ENCODE measurements at places on chromosomes 12 and 14.

- no peak for DNase-seq
These were observed 1.7 kb downstream of the TUBA1A start for GRCh38 chr12:49187184-49187583.

- DNase-seq = no peak
These were observed 9.5 kb downstream of the TRAF3 start for GRCh38 chr14:102786768-102787167.

GRCh38 chr14:64654246-64654900 lies 49.9 kb upstream of the PLEKHG3 start:
- DNase-seq = no peak

DNA sequence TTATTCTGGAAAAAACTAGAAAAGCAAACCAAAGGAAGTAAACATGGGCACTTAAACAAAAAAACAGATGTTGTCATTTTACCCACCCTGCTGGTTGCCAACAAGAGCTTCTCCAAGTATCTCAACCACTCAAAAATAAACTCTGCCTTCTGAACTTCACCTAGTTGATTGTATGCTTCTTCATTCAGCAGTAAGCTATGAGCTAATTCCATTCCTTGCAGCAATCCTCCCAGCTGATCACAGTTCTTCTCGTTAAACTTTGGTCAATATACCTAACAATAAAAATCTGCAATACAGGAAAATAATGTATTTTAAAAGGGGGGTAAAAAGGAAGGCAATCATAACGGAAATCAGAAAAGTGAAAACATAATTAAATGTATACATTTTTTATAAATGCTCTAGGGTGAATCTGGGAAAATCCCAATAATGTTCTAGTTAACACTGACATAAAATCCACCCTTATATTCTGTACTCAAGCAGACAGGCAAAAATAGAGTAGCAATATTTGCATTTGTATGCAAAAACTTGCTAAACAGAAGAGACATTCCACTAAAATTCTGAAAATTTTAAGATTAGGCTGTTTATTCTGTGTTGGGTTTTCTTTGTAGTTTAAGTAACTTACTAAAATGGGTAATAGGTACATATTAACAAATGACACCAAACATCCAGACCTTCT lies 17.4 kb downstream of the HEATR5A start:
- DNase-seq = no peak

GRCh38 chr14:57066463-57066862 lies 202.2 kb downstream of the EXOC5 start:
- no peak for DNase-seq

GRCh38 chr14:76876076-76876475 lies 49.9 kb downstream of the LRRC74A start:
- DNase-seq = peak; percentile 40

DNA sequence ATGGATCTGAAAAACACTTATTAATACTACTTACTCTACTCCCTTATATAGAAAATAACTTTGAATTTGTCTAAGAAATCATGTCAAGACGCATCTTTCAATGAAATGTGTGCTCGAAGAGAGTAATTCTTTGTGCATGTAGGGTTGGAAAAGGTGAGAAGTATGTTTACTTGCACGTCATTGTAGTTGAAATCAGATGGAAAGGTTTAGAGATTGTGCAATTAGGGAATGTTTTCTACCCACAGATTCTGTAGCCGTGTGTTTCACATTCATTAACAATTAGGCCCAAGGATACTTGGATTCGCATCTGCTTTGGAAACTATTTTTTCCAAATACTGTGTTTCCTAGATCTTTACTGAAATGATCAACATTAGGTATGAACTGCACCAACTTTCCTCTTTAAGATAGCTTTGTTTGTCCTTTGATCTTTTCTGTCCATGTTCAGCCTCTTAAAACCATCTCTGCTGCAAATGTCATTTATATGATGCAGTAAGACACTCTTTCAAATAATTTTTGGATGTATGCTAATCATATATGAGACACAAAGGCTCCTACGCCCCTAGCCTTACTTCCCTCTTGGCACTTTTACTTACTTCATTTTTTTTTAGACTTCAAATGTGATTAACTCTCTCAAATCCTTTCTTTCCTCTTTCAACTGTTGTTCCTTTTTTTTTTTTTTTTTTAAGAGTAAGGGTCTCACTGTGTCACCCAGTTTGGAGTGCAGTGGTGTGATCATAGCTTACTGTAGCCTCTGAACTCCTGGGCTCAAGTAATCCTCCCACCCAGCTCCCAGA lies 58.0 kb upstream of the PSMA6 start:
- DNase-seq = no peak

DNA sequence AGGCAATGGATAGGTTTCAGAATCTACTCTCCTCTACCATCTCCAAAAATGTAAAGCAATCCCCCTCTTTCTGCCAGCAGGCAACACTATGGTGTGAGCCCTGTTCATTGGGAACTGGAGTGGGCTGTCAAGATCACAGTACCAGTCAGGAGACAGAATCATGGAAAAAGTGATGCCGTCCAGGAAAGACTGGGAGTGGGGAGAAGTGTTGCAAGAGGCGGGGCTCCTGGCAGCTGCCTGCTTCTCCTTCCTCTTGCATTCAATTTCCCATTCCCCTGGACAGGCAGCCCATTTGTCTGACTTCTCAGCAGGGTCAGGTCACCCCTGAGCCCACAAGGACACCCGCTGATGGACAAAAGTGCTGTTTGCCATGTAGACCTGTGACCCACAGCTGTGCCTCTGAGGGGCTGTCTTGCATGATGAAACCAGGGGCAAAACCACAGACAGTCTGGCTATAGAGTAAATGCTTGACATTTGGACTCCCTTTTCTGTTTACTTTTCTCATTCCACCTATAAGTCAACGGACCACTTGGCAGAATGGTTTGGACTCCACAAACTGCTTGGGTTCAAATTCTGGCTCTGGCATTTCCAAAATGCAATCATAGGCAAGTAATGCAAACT lies 30.1 kb upstream of the RPH3A start:
- DNase-seq = no peak

DNA sequence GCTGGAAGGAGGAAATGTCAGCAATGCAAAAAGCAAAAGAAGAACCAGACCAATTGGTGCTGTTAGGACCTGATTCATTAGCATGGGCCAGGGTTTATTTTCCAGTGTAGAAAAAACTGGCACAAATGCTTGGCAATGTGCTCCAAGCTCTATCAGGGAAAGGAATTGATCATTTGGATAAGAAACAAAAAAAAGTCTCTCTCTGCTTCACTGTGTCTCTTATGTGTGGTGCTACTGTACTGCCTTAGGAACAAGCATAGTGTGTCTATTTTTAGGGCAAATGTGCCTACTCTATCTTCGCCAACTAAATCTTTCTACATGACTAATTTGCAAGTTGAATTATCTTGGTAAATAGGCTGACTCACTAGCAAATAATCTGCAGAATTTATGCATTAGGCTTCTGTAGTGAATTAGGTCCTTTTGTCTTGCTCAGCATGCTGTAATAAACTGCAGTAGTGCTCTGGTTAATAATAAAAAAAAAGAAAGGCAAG lies 236.7 kb downstream of the MDGA2 start:
- no peak for DNase-seq

DNA sequence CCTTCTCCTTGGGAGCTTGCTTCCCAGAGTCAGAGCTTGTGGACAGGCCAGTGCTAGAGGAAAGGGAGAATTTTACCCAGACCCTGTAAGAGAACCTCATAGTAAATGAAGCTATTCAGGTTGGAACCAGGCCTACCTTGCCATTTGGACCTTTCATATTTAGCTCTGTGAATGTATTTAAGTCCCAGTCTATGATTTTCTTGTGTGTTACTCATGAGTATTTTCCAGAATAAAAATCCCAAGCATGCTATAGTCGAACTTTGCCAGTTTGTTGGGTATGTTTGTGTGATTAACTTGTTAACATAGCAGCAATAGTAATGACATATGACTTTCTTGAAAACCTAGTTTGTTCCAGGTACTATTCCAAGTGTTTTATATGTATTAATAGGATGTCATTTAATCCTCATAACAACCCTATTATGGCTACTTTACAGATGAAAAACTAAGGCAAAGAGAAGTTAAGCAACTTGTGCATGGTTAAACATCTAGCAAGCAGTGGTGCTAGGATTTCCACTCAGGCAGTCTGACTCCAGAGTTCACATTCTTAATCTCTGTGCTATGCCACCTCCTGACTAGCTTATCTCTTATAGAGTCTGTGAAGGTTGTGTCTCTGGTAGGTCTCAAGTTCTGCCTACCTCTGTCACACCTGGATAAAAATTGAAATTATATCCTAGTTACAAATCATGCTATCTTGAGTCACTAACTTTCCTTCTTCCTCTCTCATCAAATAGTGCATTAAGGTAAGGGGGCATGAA lies 47.9 kb upstream of the GARIN2 start:
- DNase-seq = no peak

DNA sequence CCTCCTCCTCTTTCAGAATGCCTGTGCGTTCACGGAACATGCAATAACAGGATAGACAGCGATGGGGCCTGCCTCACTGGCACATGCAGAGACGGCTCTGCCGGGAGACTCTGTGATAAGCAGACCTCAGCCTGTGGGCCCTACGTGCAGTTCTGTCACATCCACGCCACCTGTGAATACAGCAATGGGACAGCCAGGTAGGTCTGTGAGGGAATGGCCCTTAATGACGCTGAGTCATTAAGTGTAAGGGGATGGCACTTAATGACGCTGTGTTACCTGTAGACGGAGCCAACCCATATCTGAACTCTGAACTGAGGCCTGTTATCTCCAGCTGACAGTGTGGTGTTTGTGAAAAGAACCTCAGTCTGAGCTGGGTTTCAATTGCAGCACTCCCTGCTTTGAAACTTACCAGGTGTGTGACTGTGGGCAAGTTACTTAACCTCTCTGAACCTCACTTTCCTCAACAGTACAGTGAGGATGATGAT lies 86.9 kb downstream of the STAB2 start:
- DNase-seq = no peak

- DNase-seq = peak; percentile 75
These were observed 12.1 kb upstream of the ESPL1 start for GRCh38 chr12:53255996-53256395.

- DNase-seq = no peak
These were observed 1.3 kb upstream of the DTX3 start for GRCh38 chr12:57603324-57603723.

DNA sequence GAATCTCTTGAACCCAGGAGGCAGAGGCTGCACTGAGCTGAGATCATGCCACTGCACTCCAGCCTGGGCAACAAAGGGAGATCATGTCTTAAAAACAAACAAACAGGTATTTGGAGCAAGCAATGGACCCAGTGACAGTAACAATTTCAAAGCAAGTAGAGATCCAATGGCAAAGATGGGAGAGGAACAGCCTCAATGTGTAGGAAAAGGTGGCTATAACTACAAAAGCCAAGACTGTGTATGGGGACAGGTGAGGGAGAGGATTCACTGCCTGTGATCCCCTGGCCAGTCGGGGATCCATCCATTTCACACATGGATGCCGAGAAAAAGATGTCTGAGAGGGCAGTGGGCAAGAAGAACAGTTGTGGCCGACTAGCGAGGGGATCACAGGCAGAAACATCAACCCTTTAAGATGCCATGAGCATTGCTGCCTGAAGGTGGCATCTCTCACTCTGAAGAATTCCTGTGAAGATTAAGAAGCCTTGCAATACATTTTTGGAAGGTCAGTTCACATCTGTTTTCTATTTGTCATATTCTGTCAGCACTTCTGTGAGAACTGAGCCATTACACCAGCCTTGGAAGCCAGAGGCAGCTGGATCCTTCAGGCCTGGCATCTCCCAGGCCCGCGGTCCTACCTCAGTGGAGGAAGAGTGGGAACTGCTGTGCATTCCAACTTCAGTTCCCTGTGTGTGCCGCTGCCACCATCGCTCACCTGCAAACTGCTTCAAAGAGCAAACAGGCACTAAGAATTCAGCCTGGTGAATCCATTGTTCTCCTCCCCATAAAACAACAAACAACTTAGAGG lies 54.5 kb upstream of the FRS2 start:
- DNase-seq = peak; percentile 14

- DNase-seq = no peak
These were observed 3.2 kb downstream of the PLD4 start for GRCh38 chr14:104927901-104928300.

DNA sequence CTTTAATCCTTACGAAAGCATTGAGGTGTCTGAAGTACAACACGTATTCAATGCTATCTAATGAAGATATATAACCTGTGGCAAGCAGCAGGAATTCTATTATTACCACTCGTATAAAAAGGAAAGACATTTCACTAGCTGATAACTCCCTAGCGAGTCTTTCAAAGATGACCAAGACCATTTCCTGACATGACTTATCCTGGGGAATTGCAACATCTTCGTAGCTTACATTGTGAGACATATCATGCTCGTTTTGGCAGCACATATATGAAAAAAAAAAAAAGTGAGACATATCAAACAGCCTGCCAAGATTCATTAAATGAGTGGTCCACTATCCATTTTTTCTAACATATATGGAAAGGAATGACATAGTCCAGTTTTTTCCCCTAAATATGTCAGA lies 337.0 kb downstream of the FSCB start:
- no peak for DNase-seq

GRCh38 chr12:111094157-111095010 lies 174.0 kb upstream of the MYL2 start:
- DNase-seq = no peak

- no peak for DNase-seq
These were observed 25.9 kb downstream of the DUSP6 start for GRCh38 chr12:89326239-89327040.

- no peak for DNase-seq
These were observed 83.6 kb upstream of the DIO3 start for GRCh38 chr14:101477648-101478047.

GRCh38 chr14:90062822-90063539 lies 1.2 kb downstream of the KCNK13 start:
- no peak for DNase-seq

DNA sequence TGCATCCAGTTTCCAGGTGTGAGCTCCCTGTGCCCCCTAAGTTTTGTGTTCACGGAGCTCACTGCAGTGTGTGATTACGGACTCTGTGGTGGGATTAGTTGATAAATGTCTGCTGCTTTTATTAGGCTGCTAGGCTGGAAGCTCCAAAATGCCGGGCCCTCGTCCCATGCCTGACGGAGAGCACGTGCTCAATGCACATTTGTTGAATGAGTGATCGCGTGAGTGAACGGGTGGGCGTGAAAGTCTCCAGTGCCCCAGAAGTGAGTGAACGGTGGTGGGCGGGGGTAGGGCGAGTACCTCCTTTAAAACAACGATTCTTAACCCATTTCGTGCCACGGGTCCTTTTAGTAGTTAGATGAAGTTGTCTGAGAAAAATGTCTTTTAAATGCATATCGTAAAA lies 175.5 kb downstream of the AACS start:
- DNase-seq = no peak

Data from naive B cell (primary cell).